Tibial nerve (tissue), 4 donors: ENCODE measurements at places on chromosomes 2 and 18. TPM values are rescaled to one million over a fixed set of nuclear protein-coding genes. Genes with fewer than 3 reads are reported as not detected.

- no peak for DNase-seq
Measured at GRCh38 chr2:214203744-214204289, 207.0 kb upstream of the VWC2L start.

- no peak for DNase-seq
Measured at GRCh38 chr2:9467687-9468086, 6.7 kb upstream of the IAH1 start.

ALK gene
- total RNA-seq = 0.90 TPM

TRAF3IP1 gene
- 11.6 TPM for total RNA-seq

TGFA gene
- 8.2 TPM for total RNA-seq
